ENCODE measurements at places on chromosomes 13 and 19.

DNA sequence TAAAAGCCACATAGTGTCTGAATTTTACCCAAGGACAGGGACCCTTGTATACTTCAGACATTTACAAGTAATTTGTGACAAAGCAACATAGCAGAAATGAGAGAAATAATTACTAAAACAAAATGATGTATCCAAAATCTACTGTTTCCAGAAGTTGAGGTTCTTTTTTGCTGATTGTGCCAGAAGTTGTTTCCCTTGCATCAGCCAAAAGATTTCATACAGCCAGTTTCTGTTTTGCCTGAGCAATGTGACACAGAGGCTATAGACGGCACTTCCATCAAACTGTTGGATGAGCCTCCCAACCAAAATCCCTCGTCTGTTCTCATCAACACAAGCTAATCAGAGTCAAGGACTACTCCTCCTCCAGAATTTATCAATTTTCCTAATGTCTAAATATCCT lies 913.2 kb upstream of the GPC6 start:
- no peak for DNase-seq

DNA sequence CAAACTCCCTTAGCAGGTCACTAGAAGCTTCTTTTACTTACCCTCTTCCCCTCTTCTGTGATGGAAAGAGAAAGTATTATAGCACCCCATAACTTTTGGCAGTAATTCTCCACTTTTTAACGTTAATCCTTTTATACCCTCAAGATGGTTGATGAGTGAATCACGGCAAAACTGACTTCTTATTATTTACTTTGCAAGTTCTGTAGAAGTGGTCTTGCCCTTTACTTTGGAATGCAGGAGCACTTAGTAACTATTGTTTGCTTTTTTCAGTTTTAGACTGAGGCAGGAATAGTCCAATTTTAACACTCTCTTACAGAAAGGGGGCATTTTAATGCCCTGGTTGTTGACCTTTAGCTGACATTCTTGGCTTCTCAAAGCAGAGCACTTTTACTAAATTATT lies 260.1 kb downstream of the LMO7 start:
- DNase-seq, result no peak

DNA sequence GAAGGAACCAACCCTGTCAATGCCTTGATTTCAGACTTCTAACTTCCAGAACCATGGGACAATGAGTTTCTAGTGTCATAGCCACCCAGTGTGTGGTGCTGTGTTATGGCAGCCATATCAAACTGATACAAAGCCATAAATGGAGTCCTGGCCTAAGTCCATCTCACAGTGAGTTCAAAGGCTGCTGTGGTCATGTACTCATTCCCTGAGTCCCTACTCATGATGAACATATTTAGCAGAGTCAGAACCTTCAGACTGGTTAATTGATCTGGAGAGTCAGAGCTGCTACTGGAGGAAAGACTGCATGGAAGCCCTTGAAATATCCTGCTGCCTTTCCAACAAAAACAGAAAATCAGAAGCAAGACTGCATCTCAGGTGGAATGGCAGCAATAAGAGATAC lies 39.2 kb upstream of the CSNK1A1L start:
- DNase-seq, result no peak

GRCh38 chr19:43765109-43765876 lies 10.5 kb upstream of the SMG9 start:
- DNase-seq, result peak; percentile 72

DNA sequence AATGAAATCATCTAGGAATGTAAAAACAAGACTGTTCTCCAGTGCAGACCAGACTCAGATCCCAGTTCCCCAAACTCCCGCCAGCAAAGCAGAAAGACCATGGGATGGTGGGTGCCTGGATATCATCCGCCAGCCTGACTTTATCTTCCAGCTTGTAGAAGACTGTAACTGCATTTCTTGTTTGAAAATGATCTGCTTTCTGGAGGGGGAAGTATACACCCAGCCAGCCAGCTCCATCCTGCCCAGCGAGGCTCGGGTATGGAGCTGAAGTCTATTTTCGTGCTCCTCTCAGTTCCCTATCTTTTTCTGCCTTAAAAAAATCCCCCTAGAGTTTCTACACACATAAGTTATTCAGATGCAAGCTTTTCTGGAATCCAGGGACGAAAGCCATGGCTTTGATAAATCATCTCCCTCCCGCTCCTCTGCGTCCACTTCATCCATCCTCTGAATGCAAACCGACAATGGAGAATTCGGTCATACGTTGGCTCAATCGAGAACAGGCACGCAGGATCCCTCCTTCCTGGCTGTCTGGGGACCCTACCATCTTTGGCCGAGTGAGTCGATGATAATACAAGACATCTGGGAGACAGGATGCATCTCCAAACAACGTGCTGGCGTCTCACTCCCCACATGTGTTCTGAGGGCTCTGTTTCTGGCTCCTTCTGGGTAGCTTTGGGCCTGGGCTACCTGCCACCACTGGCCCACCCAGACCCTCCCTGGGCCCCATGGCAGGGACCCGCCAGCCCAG lies 31.2 kb downstream of the CEBPG start:
- no peak for DNase-seq

DNA sequence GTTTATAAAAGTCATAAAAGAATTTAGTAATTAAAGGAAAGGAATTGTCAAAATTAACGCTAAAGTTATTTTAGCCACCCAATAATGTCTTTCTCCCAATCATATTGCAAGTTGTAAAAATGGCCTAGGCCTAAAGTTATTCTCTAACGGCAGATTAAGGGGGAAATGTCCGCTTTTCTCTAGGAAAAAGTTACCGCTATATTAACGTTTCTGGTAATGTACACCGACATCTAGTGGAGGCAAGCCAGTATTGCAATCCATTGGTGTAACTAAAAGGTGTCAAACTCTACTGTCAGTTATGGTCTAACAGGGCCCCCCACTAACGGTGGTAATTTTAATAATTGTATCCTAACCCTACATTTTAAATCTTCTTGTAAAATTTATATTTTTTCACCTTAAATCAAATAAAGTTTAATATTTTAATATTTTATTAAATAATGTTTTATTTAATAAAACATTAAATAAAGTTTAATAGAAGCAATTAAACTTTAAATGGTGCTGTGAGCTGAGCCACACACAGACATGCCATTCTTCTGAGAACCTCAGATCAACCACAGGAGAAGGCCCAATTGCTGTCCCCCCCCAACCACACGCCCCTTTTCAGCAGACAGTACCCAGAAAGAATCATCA lies 35.9 kb upstream of the ZSCAN5A start:
- peak; percentile 63 for DNase-seq

All from CD4-positive, alpha-beta T cell treated with Interleukin-12 subunit alpha and Interleukin-12 subunit beta, for 1 hour (primary cell).